Activated CD4-positive, CD25-positive, alpha-beta regulatory T cell treated with anti-CD3 and anti-CD28 coated beads, Interleukin-2, amount 50 U/mL, for 24 hours (primary cell): ENCODE measurements at places on chromosomes 5 and 9.
A peak's percentile ranks its signal among the peaks of the same experiment; 100 is the strongest.

DNA sequence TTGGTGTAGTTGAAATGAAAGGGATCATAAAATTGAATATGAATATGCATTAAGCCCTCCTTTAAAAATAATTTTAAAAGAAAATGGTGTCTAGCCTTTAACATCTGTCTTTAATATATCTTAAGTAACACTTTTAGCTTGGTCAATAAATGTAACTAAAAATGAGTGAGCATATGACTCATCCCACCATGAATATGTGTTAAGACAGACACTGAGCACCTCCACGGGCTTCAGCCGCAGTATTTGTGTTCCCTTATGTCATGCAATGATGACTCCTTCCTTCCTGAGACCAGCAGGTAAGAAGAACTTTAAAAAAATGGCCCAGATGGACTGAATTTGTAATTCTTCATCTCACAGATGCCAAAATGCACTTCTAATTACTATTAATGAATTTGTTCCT is 563.2 kb downstream of the NR2F1-AS1 start:
- no peak for ATAC-seq

- no peak for ATAC-seq
These were observed 33.9 kb downstream of the SLC24A2 start for GRCh38 chr9:19754921-19755320.

GRCh38 chr5:52886206-52886605 is 98.5 kb downstream of the ITGA1 start:
- ATAC-seq, result no peak

GRCh38 chr5:1494780-1495524 is 28.8 kb downstream of the LPCAT1 start:
- peak; percentile 28 for ATAC-seq

DNA sequence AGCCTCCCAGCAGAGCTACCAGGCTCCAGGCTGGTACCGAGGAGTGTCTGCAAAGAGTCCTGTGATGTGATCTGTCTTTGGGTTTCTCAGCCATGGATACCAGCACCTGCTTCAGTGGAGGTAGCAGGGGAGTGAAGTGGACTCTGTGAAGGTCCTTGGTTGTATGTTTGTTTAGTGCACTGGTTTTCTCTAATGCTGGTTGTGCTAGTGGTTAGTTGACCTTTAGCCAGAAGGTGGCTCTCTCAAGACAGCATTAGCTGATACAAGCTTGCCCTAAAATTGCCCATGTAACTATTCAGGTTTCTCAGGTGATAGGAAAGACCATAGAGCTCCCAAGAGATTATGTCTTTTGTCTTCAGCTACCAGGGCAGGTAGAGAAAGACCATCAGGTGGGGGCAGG is 87.2 kb downstream of the MTAP start:
- no peak for ATAC-seq
